ENCODE measurements at places on chromosomes 12 and 14.

DNA sequence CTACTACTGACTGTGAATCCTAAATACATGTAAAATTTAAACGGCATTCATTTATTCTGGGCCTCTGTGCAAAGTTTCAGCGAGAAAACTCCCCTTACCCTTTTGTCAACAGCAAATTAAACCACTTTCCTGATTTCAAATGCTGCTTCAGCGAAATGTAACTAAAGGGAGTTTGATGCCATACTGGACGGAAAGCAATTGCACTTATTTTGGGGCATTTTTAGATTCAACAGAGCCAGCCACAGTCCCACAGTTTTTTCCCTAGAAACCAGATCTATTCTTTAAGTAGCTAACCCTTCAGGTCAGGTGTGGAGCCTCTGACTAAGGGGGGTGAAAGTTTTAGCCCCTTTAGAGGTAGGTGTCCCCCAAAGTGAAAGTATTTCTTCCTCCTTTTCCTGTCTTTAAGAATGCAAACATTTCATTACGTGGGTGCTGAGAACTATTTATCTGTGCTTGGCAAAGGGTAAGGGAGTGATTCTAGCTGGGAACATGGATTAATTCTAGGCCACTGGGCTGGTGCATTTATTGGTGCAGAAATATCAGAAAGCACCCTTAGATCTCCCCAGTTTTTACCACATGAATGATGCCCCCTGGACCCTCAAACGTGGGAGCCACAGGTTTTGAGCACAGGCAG lies 72.7 kb downstream of the SPTB start:
- no peak for DNase-seq

DNA sequence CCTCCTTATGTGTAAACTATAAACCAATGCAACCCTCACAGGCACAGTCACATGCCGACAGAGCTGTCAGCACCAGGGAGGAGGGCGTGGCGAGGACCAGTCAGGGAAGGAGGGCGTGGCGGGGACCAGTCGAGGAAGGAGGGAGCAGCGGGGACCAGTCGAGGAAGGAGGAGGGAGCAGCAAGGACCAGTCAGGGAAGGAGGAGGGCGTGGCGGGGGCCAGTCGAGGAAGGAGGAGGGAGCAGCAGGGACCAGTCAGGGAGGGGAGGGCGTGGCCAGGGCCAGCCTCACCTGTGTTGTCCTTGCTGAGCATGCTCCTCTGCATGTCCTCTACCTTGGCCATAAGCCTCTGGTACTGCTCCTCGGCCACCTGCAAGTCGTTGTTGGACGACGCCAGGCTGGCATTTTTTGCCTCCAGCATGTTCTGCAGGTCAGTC lies 24.2 kb downstream of the GOLGA3 start:
- DNase-seq: no peak

DNA sequence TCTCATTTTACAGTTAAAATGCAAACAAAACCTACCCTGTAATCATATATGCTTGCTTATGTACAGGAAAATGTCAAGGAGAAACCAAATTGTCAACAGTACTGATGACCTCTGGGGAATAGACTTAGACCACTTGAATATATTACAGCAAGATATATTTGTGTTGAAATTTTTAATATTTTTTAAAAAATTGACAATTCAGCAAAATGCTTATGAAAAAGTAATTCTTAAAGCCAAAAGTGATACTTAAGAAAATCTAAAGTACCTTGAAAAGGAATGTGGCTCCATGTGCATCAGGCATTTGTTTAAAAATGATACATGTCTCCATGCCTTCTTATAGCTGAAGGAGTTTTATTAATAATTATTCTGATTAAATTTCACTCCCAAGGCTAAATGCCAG lies 49.2 kb downstream of the PTPN21 start:
- no peak for DNase-seq

GRCh38 chr12:104570174-104570907 lies 113.6 kb downstream of the CHST11 start:
- DNase-seq: no peak

DNA sequence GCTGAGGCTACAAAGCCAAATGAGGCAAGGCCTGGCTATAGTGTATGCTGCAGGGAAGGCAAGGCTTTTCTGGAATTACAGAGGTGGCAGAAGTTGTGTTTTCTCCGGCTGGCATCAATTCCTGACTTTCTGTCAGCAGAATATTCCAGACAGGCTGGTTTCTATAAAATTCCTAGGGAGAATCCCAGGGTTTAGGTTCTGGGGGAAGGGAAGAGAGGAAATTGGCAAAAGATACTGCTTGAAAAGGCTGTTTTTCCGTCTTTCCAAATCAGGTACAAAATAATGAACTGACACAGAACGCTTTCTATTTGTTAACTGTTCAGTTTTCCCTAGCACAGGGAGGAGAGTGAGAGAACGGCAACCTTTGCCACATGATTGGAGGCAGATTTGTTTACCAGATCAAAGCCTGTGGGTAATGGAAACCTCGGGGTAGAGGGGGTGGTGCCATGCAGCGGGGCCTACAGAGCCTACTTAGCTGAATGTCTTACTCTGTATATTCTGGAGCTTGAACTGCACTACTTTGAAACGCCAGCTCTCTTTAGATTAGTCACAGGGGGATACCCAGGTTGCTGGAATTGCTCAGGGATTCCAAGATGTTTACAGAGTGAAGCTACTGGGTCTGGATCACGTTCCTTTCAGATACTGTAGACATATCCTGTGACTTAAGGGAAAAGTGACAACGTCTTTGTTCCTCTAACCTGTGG lies 65.8 kb upstream of the DACT1 start:
- DNase-seq: peak; percentile 1

GRCh38 chr12:25797386-25797785 lies 161.1 kb upstream of the RASSF8 start:
- no peak for DNase-seq

DNA sequence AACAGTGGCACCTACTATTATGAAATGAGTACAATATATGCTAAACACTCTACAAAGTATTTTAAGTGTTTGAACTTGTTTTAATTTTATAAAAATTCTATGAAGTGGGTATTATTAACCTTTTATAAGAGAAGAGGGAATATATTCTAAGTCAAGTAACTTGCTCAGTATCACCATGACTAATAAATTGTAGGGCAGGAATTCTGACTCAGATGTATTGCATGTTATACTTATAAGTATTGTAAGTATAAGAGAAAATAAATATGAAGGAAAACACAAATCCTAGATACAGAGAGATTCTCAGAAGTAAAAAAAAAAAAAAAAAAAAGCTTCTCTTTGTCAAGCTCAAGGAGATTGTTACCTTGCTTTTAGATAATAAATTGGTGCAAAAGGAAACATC lies 893.2 kb downstream of the SLC16A7 start:
- DNase-seq: no peak

DNA sequence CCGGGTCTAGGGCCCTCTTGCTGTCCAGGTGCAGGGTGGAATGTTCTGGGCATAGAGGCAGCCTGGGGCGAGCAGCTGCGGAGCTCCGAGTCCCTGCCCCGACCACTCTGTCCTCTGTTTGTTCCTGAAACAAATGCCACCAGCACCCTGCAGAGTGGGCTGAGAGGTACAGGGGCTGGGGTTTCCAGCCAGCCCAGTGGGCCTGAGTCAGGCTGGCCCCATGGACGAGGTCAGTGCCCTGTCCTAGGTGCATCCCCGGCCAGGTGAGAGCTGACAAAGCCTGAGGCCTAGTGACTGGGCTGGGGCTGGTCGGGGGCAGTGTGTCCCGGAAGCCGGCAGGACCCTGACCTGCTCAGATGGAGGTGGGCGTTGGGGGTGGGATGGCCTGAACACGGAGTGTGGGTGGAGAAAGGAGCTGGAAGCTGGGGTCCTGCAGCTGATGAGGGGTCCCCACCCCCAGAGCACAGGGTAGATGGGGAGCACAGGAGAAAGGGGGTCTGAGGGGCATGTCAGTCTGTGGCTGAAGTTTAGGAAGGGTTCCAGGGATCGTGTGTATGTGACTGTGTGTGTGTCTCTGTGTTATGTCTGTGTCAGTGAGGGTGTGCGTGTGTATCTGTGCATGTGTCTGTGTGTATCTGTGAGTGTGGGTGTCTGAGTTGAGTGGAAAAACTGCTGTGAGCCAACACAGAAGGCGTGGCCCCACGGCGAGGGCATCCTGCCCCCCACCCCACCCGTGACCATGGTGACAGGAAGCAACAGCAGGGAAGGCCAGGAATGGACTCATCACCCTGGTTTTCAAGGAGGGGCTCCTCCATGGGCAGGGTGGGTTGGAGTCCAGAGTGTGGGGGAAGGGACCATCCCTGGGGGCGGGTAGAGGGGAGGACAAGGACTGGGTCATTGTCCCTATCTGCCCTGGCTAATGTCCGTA lies 2.4 kb upstream of the CRIP1 start:
- DNase-seq: peak; percentile 88

GRCh38 chr14:75811136-75811829 lies 150.2 kb downstream of the TTLL5 start:
- DNase-seq: no peak

DNA sequence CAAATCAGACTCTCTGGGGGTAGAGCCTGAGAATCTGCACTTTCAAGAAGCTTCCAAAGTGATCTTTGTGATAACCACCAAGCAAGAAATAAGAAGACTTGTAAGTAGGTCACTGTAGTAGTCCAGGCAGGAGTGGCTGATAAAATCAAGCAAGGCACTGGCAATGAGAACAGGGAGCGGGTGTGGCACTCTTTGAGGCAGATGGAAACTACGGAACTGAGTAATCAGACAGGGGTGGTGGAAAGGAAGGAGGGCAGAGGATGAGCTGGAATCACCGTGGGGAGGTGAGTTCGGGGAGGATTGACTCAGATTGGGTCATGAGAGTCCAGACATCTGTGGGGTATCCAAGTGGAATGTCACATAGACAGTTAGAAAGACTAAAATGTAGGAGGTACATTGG lies 44.4 kb upstream of the PLXNC1 start:
- no peak for DNase-seq

GRCh38 chr14:32426028-32426427 lies 96.9 kb downstream of the AKAP6 start:
- no peak for DNase-seq

GRCh38 chr12:97758586-97758985 lies 296.0 kb downstream of the RMST start:
- DNase-seq: no peak

DNA sequence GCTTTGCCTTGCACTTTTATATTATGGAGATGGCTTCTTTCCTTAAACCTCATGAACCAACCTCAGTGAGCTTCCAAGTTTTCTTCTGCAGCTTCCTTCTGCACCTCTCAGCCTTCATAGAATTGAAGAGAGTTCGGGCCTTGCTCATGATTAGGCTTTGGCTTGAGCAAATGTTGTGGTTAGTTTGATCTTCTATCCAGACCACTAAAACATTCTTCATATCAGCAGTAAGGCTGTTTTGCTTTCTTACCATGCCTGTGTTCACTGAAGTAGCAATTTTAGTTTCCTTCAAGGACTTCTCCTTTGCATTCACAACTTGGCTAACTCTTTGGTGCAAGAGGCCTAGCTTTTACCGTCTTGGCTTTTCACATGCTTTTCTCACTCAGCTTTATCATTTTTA lies 125.4 kb downstream of the SNAPC1 start:
- no peak for DNase-seq

- DNase-seq: no peak
These were observed 9.3 kb upstream of the NID2 start for GRCh38 chr14:52078095-52078531.

DNA sequence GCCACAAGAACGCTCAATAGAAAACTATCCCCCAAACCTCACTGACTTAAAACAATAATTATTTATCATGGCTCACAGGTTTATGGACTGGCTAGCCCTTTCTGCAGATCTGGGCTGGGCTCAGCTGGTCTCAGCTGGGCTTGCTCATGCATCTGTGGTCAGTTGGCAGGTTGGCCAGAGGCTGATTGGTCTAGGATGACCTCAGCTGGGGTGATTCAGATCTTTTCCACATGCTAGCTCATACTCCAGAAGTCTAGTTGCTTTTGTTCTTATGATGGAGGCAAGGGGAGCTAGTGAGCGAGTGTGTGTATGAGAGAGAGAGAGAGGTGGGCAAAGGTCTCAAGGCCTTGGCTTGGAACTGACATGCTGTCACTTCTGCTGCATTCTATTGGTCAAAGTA lies 181.2 kb upstream of the NRXN3 start:
- DNase-seq: no peak

- no peak for DNase-seq
These were observed 77.3 kb downstream of the IRF2BPL start for GRCh38 chr14:76951166-76951565.

DNA sequence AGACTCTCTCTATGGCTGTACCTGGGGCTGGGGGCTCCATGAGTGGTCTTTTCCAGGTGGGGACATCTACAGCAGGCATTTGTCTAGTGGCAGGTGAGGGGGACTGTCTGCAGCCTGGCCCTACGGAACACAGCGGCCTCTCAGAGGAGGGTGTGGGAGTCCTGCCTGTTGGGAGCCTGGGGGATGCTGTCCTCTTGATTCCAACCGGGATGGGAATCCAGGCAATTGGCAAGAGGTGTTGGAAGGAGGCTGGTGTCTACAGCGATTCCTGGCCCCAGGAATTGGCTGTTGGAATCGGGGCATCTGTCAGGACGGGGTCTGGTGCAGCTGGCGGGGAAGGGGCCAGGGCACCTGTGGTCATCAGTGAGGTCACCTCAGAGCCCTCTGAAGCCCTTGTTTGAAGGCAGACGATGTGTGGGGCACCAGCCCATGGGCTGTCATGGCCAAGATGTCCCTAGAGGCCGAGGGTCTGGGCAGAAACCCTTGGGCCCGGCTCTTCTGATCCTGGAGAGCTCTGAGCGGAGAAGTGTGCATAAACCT lies 386.3 kb downstream of the TMEM121 start:
- no peak for DNase-seq

DNA sequence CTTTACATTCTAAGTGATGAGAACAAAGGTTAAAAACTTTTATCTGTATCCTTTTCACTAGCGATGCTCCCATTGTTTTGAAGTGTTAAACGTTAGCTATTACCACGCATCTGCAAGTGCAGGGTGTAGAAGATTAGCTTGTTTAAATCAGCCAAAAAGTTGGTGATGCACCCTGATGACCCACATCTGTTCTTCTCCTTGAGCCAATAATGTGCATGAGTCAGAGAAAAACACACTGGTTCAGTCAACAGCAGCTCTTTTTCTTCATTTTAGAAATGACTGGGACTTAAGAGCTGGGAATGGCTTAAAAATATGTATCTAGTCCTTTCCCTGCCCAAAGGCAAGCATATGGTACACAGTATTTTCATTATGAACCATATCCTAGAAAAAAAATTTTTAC lies 323.5 kb upstream of the PDE3A start:
- DNase-seq: no peak

GRCh38 chr14:38290601-38291188 lies 34.8 kb upstream of the CLEC14A start:
- DNase-seq: no peak

- DNase-seq: no peak
These were observed 164.9 kb downstream of the NAV3 start for GRCh38 chr12:77995436-77996167.

DNA sequence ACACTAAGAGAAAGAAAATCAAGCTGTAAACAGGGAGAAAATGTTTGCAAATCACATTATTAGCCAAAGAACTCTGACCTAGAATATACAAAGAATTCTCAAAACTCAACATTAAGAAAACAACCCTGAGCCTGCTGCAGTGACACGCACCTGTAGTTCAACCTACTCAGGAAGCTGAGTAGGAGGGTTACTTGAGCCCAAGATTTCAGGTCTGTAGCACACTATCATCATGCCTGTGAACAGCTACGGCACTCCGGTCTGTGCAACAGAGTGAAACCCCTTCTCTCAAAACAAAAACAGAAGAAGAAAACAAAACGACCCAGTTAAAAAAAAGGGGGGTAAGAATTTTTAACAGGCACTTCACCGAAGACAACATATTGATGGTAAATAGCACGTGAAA lies 20.8 kb downstream of the SAV1 start:
- DNase-seq: no peak
